Large intestine (tissue), 12 donors: ENCODE measurements at places on chromosomes 7 and 10. TPM values are rescaled to one million over a fixed set of nuclear protein-coding genes. Genes with fewer than 3 reads are reported as not detected.

GRCh38 chr7:30986738-30987137, 23.0 kb downstream of the GHRHR start:
- no peak for DNase-seq

DNA sequence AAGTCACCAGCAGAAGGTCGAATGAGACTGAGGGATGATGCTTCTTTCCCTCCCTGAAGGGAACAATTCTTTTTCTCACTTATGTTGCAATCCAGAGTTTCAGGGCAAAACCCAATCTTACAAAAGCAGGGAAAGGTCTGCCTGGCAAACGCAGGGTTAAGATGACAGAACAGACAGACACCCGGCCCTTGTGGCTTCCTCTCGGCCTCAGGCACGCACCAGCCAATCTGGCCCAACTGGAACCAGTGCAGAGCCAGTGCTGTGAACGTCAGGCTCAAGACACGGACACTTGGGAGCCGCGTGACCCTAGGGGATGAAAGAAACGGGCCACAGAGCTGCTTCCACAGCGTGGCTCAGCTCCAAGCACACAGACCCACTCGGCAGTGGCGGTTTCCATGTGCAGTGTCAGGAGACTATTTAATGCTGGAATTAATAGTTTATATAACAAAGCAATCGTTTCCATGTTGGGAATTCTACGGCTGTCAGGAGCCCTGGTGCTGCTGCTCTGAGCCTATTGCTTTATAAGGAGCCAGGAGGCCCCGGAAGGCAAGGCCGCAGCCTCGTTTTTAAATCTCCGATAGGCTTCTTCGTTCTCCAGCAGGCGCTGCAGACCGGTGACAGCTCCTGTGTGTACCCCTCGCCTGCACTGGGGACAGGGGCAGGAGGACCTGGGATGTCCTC, 198.4 kb downstream of the DIP2C start:
- DNase-seq: no peak

GRCh38 chr10:71436268-71437125, 39.8 kb downstream of the CDH23 start:
- no peak for DNase-seq

DNA sequence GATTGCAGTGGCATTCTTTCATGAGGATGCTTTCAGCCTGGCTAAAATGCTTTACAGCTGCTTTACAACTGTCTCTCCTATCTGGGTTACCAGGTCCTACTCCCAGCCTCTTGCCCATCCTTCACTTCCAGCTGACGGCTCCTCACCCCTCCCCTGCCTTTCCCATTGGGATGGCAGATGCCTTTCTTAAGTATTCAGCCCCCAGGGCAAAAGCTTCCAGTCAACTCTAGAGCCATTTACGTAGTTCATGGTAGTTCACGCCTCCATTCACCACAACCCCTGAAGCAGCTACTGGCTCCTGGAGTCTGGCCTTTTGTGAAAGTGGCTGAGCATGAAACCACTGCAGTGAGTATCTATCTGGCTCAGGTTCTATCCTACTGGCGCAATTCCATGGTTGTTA, 17.2 kb upstream of the BMPER start:
- DNase-seq: no peak

RNF32 gene
- polyA plus RNA-seq: 3.7 TPM

GRCh38 chr7:109284943-109285342, 715.3 kb downstream of the DNAJB9 start:
- DNase-seq: no peak
